ENCODE measurements at places on chromosomes 1 and 21. TPM values are rescaled to one million over a fixed set of nuclear protein-coding genes. Genes with fewer than 3 reads are reported as not detected.
A peak's percentile ranks its signal among the peaks of the same experiment; 100 is the strongest.

The LRRC8B gene
- polyA plus RNA-seq = 10.4 TPM

DNA sequence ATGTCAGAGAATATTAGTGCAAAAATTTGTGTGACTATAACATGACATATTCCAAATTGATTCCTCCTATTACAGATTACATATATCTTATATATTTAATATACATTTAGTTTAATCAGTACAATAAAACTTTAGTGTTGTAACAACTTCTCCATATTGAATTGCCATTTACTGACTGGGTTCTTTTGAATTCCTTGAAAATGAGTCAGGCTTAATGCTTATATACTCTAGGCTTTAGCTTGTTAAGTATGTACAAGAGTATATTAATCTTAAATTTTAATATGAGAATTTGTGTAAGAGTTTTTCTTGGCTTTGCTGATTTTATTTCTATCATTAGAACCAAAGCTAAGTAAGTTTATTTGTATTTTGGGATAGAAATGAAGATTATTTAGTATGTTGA is 40.3 kb downstream of the XPR1 start:
- no peak for DNase-seq

The ZNF648 gene
- not detected for polyA plus RNA-seq

- DNase-seq = no peak
Measured at GRCh38 chr1:246176126-246177024, 330.7 kb downstream of the SMYD3 start.

- no peak for DNase-seq
Measured at GRCh38 chr1:227748496-227749182, 13.4 kb downstream of the SNAP47 start.

The S100A3 gene
- not detected for polyA plus RNA-seq

- DNase-seq = no peak
Measured at GRCh38 chr21:35921471-35921870, 138.9 kb downstream of the SETD4 start.

DNA sequence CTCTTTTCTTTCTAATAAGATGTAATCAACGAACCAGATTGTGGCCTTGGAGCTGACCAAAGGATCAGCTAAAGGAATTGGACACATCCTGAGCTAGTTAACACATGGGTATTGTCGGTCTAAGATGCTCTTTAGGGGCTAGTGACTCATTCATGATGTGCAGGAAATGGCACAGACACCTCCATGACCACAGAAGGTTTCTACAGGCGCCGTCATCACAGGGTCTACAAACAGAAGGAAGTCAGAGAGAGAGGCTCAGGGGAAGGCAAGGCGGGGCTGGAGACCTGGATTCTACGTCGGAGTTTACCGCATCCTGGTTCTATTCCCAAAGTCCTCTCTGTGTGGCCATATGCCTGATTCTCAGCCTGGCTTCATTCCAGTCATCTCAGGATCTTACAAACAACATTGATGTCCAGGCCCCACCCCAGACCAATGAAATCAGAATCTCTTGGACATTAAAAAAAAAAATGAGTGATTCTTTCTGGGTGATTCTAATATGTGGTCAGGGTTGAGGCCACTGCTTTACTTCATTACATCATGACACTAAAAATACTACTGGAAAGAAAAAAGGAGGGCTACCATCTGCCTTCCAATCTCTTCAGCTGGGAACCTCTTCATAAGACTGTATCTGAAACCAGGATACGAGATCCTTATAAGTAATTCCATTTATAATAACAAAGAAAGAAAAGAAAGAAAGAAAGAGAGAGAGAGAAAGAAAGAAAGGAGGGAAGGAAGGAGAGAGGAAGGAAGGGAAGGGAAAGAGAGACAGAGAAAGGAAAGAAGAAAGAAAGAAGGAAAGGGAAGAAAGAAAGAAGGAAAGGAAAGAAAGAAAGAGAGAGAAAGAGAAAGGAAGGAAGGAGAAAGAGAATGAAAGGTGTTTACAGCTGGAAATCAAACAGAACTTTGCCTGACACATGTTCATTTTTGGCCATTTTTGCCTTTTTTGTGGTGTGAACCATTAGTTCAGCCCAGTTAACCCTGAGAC is 11.6 kb upstream of the KCNJ15 start:
- DNase-seq = no peak

The KRTAP19-3 gene
- polyA plus RNA-seq = not detected

The MYCL gene
- polyA plus RNA-seq = 0.36 TPM

DNA sequence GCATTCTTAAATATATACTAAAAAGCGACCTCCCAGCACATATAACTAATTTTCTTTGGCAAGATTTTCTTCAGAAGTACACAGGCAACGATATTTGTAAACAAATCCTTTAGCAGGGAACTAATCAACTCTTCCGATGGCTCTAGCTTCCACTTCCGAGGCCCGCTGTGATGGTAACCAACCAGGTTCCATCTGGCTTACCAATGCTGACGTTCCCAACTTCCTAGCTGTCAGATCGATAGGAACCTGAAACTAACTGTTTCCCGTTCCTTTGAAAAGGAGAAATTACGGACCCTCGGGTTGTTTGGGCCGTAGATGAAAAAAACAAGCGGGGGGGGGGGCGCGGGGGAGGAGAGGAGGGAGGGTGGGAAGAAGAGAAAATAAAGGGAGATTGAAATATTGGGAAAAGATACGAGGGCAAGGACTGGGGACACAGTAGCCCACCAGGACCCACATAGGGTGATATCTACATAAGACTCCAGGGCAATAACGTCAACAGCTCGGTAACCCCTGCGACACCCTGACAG is 513 bp downstream of the GTF2B start:
- DNase-seq = peak; percentile 17

DNA sequence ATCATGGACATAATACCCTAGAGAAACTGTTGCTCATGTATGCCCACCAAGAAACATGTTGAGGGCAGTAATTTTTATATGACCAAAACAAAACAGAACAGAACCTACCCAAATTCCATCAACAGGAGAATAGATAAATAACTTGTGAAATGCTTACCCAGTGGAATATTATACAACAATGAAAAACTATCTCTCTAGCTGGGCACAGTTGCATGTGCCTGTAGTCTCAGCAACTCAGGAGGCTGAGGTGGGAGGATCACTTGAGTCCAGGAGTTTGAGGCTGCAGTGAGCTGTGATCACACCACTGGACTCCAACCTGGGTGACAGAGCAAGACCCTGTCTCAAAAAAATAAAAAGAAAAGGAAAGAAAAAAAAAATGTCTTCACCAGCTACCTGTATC is 37.6 kb upstream of the RCSD1 start:
- DNase-seq = no peak

GRCh38 chr1:207414606-207415108 is 39.5 kb upstream of the CR2 start:
- peak; percentile 77 for DNase-seq

The GUCA2A gene
- not detected for polyA plus RNA-seq

The RIMS3 gene
- 1.3 TPM for polyA plus RNA-seq

The TMEM240 gene
- not detected for polyA plus RNA-seq

- no peak for DNase-seq
Measured at GRCh38 chr1:212667223-212668139, 32.2 kb downstream of the BATF3 start.

GRCh38 chr1:19438516-19439195 is 46.7 kb downstream of the CAPZB start:
- DNase-seq = no peak

The KRTAP10-9 gene
- polyA plus RNA-seq = not detected

DNA sequence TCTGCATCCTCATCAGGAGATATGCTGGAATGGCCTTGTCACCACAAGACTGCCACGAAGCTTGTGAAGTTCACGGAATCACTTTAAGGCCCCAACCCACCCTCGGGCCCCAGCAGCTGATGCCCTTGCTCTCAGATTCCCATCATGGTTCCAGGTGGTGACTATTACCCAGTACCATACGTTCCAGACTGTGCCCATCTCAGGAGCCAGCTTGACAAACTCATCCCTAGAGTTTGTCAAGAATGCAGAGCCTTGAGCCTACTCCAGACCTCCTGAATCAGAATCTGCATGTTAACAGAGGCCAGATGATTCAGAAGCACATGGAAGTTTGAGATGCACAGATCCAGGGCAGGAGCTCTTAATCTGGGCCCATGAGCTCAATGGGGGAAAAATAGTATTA is 53.9 kb upstream of the RBM15 start:
- no peak for DNase-seq

The CRYBG2 gene
- polyA plus RNA-seq = 0.53 TPM

The CNIH3 gene
- polyA plus RNA-seq = 1.8 TPM

The GJB5 gene
- not detected for polyA plus RNA-seq

DNA sequence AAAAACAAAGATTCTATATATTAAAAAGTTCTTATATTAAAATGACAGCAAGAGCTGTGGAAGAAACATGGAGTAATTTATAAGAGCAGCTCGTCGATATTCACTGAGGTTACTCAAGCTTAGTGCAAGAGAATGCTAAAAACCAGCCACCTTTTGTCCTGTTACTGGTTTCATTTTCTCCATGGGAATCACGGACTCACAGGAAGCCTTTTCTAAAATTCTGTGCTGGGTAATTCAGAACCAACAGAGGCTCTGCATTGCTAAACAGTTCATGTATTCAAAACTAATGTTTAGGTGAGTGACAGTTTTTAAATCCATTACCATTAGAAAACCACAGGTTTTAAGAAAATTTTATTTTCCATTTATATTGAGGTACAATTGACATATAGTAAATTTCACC is 147.8 kb upstream of the MAP1LC3C start:
- no peak for DNase-seq

The IARS2 gene
- polyA plus RNA-seq = 57.1 TPM

DNA sequence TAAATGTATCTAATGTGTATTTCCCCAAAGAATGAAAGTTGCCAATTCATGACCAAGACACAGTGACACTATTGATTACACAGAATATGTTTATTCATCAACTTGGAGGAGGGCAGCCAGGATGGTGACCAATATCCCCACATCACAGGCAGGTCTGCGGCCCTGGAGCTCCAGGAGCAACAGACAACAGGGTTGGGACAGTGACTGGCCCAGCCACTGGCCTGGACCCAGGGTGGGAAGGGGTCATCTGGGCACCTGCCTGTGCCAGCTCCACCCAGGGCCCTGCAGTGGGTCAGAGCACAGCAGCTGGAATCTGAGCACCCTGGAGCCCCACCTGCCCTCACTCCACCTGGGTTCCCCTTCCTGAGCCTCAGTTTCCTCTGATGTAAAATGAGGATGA is 466.1 kb downstream of the MATN1 start:
- no peak for DNase-seq

- peak; percentile 66 for DNase-seq
Measured at GRCh38 chr1:17419626-17420328, 19.7 kb downstream of the RCC2 start.

GRCh38 chr1:86195281-86195680 is 38.7 kb upstream of the COL24A1 start:
- DNase-seq = no peak

DNA sequence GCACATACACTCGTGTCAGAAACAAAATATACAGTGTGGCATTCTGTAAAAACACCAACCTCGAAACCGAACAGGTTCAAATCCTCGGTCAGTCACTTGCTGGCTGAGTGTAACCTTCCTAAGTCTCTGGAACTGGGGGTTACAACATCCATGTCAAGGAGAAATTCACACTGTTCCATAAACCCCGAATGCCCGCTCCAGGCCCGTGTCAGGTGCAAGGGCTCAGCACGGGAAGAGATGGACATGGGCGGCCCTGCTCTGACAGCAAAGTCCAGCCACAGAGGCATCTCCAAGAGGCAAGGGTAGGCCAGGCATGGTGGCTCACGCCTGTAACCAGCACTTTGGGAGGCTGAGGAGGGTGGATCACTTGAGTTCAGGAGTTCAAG is 79.5 kb downstream of the SLC66A1 start:
- DNase-seq = no peak

GRCh38 chr1:116411784-116412479 is 38.9 kb downstream of the ATP1A1 start:
- DNase-seq = no peak

DNA sequence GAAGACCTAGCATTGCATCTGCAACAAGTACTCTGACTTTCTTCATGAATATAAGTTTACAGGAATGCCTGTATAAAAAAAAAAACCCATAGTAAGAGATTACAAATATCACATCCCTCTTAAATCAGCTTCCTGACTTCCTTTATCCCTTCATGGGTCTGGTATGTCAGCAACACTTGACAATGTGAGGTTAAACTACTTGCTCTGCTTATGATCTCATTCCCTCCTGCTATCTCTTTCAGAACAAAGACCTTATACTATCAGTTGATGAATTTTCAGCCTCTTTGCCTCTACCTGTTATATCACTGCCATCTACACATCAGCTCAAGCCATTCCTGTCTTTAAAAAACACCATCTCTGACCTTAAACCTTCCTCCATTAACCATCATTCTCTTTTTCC is 130.9 kb upstream of the SAMSN1 start:
- no peak for DNase-seq

DNA sequence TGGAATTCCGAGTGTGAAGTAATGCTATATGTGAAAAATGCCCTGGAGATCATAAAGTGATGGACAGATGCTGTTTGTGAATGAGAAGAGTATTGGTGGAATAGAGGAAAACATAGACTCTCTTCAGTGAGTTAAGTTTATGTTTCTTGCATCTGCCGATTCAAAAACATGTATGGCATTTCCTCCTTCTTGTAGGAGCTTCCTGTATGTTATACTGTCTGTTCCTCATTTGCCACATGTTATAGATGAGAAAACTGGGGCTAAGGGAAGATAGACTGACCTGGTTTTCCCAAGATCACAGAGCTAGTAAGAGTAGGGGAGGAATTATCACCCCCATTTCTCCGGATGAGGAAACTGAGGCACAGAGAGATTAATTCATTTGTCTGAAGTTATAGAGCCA is 41.1 kb upstream of the IL20 start:
- DNase-seq = peak; percentile 40

The PLA2G2F gene
- not detected for polyA plus RNA-seq

DNA sequence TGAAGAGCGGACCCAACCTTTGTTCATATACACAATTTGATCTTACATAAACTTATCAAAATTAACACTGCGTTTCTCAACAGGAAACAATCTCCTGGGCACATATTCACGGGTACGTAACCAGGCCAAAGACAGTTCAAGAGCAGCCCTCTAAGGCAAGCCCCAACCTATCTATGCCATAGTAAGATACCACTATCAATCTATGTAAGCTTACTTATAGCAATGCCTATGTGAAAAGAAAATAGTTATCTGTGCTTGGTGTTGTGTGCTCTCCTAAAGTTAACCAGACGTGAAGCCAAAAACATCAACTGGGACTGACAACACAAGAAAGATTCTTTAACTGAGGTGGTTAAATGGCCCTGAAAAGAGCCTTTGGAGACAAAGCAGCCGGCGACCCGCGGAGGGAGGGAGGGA is 49.4 kb upstream of the BOLA1 start:
- no peak for DNase-seq

DNA sequence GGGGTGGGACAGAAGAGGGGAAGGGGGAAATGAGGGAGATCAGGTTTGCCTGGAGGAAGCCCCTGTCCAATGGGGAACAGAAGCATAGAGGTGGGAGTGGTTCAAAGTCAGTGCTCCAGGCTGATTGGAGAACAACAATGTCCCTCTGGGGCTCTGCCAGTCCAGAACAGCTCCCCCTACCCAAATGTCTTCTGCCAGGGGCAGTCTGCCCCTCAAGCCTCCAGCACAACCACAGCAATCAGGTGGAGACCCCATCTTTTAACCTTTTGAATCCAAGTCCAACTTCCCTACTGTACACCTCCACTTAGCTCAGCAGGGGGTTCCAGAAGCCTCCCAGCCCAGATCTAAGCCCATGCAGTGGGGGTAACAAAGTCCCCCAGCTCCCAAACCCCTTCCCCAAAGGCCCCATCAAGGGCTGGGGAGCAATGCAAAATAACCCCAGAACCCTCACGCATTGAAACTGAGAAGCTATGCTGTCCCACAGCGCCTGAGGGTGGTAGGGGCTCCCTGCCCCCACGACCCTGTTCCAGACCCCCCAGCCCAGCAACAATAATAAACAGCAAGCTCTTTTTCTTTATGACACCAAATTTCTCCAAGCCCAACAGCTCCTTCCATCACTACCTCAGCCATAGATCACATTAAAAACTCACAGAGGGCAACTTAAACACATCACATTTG is 3.3 kb downstream of the AHDC1 start:
- no peak for DNase-seq

All from naive B cell (primary cell).